Effector memory CD4-positive, alpha-beta T cell (primary cell): ENCODE measurements at places on chromosomes 16 and 17.
A peak's percentile ranks its signal among the peaks of the same experiment; 100 is the strongest.

- no peak overlapping the region for H3K4me3 ChIP-seq
- no peak overlapping the region for H3K27ac ChIP-seq
- H3K27me3 ChIP-seq, result no peaks in the 10 kb centered on the region
- H3K36me3 ChIP-seq, result no peaks in the 10 kb centered on the region
These were observed 116.3 kb downstream of the USP22 start for GRCh38 chr17:20926532-20926931.

GRCh38 chr16:1048442-1049112 is 24.0 kb upstream of the SSTR5 start:
- no peak for DNase-seq
- H3K27me3 ChIP-seq, result no peaks in the 10 kb centered on the region
- H3K4me1 ChIP-seq, result peaks cover 2% of the 10 kb centered on the region
- H3K4me3 ChIP-seq, result no peak overlapping the region
- H3K27ac ChIP-seq, result no peak overlapping the region

- no peak for DNase-seq
- H3K27ac ChIP-seq, result no peak overlapping the region
- no peak overlapping the region for H3K4me3 ChIP-seq
These were observed 183.1 kb downstream of the SALL1 start for GRCh38 chr16:50967827-50968612.

DNA sequence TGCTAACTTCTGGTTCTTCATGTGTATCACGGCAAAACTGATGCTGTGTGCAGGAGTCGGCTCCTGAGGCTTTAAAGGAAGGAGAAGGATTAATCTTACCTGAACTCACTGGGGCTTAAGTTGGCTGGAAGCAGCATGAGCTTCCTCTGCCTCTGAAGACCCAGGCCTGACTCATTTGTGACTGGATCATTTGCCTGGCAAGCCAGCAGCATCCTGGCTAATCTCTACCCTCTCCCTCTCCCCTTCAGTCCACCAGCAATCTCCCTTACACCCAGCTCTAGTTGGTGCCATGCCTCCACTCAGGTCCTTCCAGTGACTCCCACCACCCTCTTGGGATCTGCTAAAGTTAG is 150.3 kb downstream of the IRX3 start:
- H3K36me3 ChIP-seq, result no peaks in the 10 kb centered on the region
- H3K4me1 ChIP-seq, result no peaks in the 10 kb centered on the region
- H3K27me3 ChIP-seq, result no peaks in the 10 kb centered on the region
- DNase-seq, result no peak
- no peak overlapping the region for H3K27ac ChIP-seq

GRCh38 chr16:55052741-55053415 is 122.2 kb downstream of the IRX5 start:
- no peaks in the 10 kb centered on the region for H3K36me3 ChIP-seq
- H3K4me1 ChIP-seq, result no peaks in the 10 kb centered on the region
- no peak overlapping the region for H3K27ac ChIP-seq
- DNase-seq, result no peak

GRCh38 chr17:38869526-38870258 is at the start of gene LASP1:
LASP1 (plus strand) TSS chr17:38870058; CDS start chr17:38870190, 132 bp downstream.
- peak within 1 kb of the TSS; percentile 85 for H3K4me3 ChIP-seq
- peak; percentile 76 for DNase-seq
- peaks cover 38% of the 10 kb centered on the region for H3K4me1 ChIP-seq
- no peaks in the 10 kb centered on the region for H3K36me3 ChIP-seq
- no peaks in the 10 kb centered on the region for H3K27me3 ChIP-seq
- H3K27ac ChIP-seq, result peak within 1 kb of the TSS; percentile 87

DNA sequence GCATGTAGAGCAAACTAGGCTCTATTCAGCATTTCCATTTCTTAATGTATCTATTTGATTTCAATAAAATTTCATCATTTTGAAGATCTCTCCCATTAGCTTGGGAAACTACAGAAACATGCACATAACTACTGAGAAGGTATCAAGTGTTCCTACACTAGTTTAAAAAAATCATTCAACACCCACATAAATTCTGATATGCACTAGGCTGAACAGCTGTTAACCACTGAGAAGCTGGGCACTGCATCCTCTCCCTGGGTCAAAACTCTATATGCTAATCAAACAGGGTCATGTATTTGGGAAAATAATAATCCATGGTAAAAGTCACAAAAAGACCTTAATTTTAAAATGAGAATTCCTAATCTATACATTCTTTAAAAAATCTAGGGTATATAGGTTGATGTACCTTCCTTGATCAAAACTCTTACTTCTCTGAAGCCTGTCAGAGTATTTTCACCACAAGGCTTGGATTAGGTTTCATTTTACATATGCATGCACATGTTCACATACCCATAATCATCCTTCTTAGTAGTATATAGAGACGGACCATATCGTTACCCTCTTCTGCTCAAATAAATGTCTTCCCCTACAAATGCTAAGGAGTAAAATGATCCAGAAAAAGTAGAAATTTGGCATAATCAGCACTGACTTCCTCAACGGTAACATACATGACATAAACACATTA is 57.2 kb downstream of the KANSL1 start:
- H3K4me1 ChIP-seq, result peaks cover 46% of the 10 kb centered on the region
- no peak for DNase-seq
- H3K27me3 ChIP-seq, result no peaks in the 10 kb centered on the region
- H3K4me3 ChIP-seq, result no peak overlapping the region
- H3K36me3 ChIP-seq, result no peaks in the 10 kb centered on the region

DNA sequence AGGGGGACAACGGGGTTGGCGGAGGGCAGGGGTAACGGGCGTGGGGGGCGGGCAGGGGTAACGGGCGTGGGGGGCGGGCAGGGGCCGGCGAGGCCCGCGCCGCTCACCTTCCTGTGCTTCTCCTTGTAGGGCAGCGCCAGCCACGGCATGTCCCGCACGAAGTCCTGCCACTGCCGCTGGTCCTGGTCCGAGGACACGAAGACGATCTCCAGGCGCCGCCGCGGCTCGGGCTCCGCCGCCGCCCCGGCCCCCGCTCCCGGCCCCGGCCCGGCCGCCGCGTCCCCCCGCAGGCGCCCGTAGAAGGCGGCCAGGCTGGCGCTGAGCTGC is 401 bp downstream of the NXN start:
- no peaks in the 10 kb centered on the region for H3K36me3 ChIP-seq
- H3K4me1 ChIP-seq, result peaks cover 12% of the 10 kb centered on the region
- H3K27ac ChIP-seq, result no peak overlapping the region
- peak overlapping the region; percentile 45 for H3K4me3 ChIP-seq
- peaks cover 19% of the 10 kb centered on the region for H3K27me3 ChIP-seq

- no peak for DNase-seq
- H3K27ac ChIP-seq, result no peak within 1 kb of the TSS
- peak within 1 kb of the TSS; percentile 35 for H3K4me3 ChIP-seq
- H3K27me3 ChIP-seq, result peaks cover 94% of the 10 kb centered on the region
- H3K4me1 ChIP-seq, result peaks cover 33% of the 10 kb centered on the region
These were observed at the start of gene IGF2BP1 for GRCh38 chr17:48997103-48997826. IGF2BP1 (plus strand) TSS chr17:48997385; CDS start chr17:48997746, 361 bp downstream.

DNA sequence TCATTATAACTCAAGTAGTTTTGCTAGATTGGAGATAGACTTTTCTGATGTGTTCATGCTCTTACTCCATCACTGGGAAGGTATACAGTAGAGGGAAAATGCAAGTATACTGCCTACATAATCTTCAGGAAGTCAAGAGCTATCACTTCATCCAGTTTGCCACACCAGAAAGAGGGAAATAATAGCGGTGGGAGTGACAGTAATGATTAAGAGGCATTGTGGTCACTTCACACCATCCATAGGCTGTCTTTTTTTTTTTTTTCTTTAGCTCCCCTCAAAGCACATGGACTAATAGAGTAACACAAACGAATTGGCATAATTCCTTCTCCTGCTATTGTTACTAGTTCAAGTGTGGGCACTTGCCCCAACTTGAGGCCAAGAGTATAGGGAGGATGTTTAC is 28.4 kb upstream of the HLF start:
- H3K36me3 ChIP-seq, result no peaks in the 10 kb centered on the region
- no peak overlapping the region for H3K4me3 ChIP-seq
- no peaks in the 10 kb centered on the region for H3K27me3 ChIP-seq
